ENCODE measurements at places on chromosomes 1 and 21.

DNA sequence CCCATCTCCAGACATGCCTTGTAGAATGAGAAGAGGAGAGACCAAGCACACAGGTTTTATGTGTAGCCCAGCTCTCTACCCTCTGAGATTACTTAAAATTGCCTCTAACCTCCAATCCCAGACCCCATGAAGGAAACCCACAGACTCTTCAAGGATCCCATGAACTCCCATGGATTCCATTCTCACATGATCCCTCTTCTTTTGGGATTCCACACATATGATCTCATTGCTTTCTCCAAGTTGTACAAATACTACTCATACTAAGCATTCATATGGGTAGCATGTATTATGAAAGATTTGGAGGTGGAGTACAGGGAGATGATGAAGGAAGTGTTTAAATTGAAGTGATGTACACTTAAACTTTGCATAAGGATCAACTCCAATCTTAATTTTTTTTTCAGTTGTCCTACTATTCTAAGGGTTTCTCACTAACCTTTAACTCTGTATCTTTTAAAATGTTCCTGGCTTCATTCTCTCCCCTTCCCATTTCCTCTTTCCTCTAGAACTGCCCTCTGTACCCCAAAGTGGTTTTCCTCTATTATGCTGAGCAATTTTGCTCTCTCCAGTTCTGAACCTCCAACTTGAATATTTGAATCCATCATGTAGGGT, 41.6 kb downstream of the MFSD2A start:
- no peak for DNase-seq

DNA sequence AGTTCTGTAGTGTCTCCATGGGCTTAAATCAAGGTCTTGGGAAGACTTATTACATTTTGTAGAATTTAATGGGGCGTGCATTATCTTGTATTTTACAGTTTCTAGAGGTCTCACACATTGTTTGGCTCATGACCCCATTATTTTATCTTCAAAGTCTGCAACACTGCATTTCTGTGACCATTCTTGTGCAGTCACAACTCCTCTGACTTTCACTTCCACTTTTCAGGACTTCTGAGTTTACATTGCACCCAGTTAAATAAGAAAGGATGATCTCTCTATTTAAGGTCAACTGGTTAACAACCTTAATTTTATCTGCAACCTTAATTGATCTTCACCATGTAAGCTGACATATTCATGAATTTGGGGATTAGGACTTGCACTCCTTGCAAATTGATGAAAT, 1186.6 kb downstream of the MRPL39 start:
- DNase-seq: no peak

DNA sequence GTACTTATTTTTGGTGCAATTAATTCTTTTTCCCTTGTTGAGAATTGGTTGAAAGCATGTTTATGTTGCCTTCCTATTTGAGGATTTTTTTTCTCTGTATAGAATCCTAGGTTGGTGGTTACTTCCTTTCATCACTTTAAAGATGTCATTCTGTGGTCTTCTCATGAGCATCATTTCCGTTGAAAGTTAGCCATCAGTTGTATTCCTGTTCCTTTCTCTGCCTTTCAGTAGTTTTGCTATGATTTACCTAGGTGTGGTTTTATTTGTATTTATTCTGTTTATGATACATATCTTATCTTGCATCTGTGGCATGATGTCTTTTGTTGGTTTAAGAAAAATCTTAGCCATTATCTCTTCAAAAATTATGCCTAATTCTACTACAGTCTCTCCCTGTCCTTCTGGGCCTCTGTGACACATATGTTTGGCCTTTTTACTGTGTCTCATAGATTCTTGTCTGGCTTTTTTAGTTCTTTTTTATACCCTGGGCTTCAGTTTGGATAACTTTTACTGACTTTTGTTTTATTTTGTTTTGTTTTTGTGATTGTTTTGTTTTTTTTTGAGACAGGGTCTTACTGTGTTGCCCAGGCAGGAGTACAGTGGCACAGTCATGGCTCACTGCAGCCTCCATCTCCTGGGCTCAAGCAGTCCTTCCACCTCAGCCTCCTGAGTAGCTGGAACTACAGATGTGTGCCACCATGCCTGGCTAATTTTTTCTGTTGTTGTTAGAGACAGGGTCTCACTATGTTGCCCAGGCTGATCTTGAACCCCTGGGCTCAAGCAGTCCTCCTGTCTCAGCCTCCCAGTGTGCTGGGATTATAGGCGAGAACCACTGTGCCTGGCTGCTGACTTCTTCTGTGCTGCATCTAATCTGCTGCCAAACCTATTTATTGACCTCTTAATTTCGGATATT, 24.1 kb downstream of the PTGFRN start:
- no peak for DNase-seq

DNA sequence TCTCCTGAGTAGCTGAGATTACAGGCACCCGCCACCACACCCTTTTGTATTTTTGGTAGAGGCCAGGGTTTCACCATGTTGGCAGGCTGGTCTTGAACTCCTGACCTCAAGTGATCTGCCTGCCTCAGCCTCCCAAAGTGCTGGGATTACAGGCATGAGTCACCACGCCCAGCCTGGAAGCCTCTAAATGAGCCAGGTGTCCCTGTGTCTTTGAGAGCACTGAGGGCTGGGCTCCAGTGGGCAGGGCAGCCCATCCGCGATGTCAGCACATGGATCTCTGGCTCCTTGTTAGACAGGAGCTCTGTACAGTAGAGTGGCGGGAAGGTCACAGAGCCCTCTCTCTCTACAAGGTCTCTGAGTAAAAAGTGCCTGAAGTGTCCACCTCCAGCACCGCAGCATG, 124.3 kb downstream of the PGBD5 start:
- no peak for DNase-seq

DNA sequence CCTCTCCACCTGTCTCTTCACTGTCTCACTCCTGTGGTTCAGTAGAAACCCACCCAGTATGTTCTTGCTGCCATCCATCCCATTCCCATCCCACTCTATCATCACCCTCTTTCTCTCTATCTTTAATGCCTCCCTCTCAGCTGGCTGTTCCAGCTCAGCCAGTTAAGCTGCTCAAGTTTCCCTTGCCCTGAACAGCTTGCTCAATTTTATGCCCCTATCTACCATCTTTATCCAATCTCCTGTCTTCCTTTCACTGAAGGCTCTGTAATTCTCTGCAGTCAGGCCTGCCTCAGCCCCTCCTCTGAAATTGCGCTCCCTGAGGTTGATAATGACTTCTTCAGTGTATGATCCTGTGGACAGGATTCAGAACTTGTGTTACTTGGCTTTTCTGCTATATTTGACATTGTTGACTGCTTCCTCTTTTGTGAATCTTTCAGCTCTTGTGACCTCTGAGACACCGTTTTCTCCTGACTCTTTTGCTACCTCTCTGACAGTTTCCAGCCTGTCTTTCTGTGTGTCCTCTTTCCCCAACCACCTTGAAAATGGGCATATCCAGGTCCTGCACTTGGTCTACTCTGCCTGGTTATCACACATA, 13.9 kb upstream of the BCAR3 start:
- DNase-seq: no peak

GRCh38 chr1:145997718-145998023, 1.3 kb upstream of the TXNIP start:
- DNase-seq: no peak

GRCh38 chr1:46437723-46438122, 43.6 kb downstream of the FAAH start:
- no peak for DNase-seq

- DNase-seq: no peak
Observed at GRCh38 chr1:119896303-119896702, at the start of gene ADAM30. TSS of gene ADAM30 (minus strand) at chr1:119896515. CDS start at chr1:119896336, 179 bp downstream.

- no peak for DNase-seq
Observed at GRCh38 chr1:162966613-162967012, 102.5 kb upstream of the RGS4 start.

- no peak for DNase-seq
Observed at GRCh38 chr1:113534875-113535274, 144.6 kb downstream of the MAGI3 start.

DNA sequence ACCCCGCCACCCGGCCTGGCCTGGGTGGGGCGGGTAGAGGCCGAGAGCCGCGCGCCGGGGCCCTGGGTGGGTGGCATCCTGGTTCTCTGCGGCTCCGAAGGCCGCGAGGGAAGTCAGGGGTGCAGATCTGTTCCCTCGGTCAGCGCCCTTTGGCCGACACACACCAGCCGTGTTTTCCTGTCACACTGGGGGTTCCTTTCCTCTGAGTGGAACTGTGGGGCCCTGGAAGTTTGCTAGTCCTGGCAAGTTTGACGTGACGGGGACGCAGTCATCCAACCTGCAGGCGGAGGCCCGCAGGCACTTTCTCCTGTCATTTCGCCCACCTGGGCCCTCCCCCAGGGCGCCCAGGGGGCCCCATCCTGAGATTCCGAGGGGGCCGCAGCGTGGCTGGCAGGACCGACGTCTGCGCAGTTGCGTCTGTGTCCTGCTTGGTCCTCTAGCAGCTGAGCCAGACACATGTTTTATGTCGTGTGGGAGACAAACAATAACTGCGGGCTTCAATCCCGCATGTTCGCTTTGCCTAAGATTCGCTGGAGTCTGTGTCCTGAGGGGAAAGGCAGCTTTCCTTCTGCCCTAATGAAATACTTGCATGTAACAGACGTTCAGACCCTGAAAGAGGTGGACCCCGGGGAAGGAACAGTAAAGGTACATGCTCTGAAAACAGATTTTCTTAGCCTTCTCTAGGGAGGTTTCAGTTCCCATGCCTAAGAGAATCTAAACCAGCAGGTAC, 1.5 kb downstream of the FAM163A start:
- DNase-seq: no peak

- DNase-seq: no peak
Observed at GRCh38 chr1:168893359-168893801, 164.4 kb upstream of the DPT start.

DNA sequence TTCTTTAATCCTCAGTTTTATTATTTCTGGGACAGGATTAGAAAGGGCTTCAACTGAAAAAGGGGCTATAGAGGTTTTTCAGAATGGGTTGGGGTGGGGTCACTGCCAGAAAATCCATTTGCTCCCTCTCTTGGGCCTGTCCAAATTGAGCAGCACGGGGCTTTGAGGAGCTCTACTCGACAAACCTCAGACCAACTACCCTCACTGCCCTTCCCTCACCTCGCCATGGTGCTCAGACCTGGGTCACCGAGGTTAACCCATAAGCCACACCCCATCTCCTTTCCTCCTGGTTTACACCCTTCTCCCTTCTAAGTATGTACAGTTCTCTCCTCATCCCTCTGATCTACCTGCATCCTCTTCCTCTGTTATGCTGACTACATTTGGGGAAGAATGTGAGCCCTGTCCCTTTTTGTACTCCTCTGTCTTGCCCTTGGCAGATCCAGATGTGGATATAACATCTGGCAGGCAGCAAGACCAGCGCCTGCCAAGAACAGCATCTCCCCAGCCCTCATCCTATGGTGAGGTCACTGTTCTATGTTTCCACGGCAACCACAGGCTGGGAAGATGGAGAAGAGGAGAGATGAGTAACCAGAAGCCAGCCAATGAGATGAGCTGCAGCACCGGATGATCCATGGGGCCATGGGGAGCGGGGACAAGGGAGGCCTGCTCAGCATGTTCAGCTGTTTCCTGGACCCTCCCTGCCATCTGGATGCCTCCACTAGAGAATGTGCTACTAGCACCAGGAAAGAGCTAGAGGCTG, 3.7 kb upstream of the FABP3 start:
- no peak for DNase-seq

- DNase-seq: no peak
Observed at GRCh38 chr21:29182691-29183092, 52.2 kb downstream of the MAP3K7CL start.

GRCh38 chr1:172820475-172821158, 161.7 kb downstream of the FASLG start:
- DNase-seq: no peak

GRCh38 chr1:110098222-110099026, 13.8 kb upstream of the UBL4B start:
- no peak for DNase-seq

GRCh38 chr1:119542492-119542946, 35.5 kb downstream of the HSD3B1 start:
- DNase-seq: no peak

GRCh38 chr1:224623743-224624333, 7.7 kb downstream of the CNIH3 start:
- DNase-seq: peak; percentile 94

- DNase-seq: no peak
Observed at GRCh38 chr1:168626326-168626725, 49.9 kb downstream of the XCL1 start.

- DNase-seq: no peak
Observed at GRCh38 chr21:42855937-42856335, 23.4 kb downstream of the WDR4 start.

- no peak for DNase-seq
Observed at GRCh38 chr1:79198832-79199231, 192.3 kb upstream of the ADGRL4 start.

DNA sequence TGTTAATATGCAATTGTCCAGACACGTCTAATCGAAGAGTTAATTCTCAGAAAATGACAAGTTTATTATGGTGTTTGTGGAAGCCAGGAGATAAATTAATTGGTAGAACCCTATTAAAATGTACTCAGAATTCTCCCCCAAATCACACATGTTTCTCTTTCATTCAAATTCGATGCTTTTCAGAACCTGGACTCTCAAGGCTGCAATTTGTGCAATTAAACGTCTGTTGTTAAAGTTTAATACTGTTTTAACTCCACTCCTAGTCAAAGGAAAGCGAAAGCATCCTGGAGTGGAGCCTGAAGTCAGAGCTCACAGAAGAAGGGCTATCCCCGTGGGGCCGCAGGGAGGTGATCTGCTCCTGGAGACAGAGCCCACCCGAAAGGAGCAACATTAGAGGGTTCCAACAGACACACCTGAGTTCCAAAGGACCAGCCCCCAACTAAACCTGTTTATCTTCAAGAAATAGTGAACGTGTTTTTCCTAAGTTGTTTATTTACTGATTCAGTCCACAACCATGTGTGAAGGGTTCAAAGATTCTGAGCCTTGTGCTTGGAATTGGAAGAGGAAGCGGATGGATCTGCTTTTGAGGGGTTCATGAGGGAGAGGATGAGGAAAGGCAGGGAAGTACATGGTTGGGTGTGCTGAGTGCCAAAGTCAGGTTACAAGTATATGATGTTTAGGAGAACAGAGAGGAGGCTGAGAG, 68.0 kb upstream of the AKT3 start:
- no peak for DNase-seq

GRCh38 chr1:38745476-38746401, 113.8 kb downstream of the RRAGC start:
- DNase-seq: no peak

- no peak for DNase-seq
Observed at GRCh38 chr1:147784941-147785340, 24.5 kb upstream of the GJA5 start.

DNA sequence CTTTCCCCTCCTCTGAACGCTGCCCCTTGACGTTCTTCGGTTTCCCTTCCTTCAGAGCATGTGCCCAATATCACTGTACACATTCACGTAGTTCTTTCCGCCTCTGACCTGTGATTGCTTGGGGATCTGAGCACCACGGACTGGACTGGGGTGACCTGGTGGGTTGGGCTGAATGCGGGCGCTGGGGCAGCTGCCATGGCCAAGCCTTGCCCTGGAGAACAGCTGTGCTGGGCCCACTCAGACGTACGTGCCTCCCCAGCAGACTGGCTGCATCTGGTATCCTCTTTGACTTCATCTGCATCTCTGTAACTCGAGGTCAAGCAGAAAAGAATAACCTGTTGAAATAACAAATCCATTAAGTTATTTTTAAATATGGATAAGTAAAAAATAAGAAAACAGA, 35.1 kb upstream of the DISC1 start:
- no peak for DNase-seq

- DNase-seq: no peak
Observed at GRCh38 chr1:19844731-19845495, 29.8 kb upstream of the RNF186 start.

Data from activated CD8-positive, alpha-beta T cell treated with anti-CD3 and anti-CD28 coated beads, Interleukin-2, amount 10 ng/mL, durations not matched to agents 7 days and 5 days (primary cell).